H9 (cell line): ENCODE measurements at places on chromosomes 2 and 18.

DNA sequence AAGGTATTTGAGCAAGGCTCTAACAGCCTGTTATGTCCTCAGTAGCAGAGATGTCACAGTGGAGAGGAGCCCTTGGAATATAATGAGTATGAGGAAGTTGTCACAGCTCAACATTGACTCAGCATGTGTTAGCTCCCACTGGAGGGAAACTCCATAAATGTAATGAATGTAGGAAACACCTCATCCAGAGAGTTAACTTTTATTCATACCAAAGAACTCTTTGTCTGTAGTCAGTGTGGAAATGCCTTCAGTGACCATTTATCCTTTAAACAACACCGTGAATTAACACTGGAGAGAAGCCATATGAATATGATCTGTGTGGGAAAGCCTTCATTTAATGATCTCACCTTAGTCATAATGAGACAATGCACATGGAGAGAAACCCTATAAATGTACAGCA, 59.7 kb downstream of the CYP1B1 start:
- H3K4me1 ChIP-seq: no peaks in the 10 kb centered on the region
- no peaks in the 10 kb centered on the region for H3K27me3 ChIP-seq
- no peak overlapping the region for H3K27ac ChIP-seq
- DNase-seq: no peak
- no peak overlapping the region for H3K4me3 ChIP-seq

- no peaks in the 10 kb centered on the region; the same call in 1 of the 2 replicates for H3K4me1 ChIP-seq
- no peaks in the 10 kb centered on the region; the same call in 1 of the 2 replicates for H3K27me3 ChIP-seq
- H3K27ac ChIP-seq: no peak overlapping the region
- peak; percentile 89 for DNase-seq
- H3K36me3 ChIP-seq: no peaks in the 10 kb centered on the region; the same call in 2 of the 3 replicates
These were observed 1.6 kb downstream of the ST8SIA3 start for GRCh38 chr18:57353940-57354461.

DNA sequence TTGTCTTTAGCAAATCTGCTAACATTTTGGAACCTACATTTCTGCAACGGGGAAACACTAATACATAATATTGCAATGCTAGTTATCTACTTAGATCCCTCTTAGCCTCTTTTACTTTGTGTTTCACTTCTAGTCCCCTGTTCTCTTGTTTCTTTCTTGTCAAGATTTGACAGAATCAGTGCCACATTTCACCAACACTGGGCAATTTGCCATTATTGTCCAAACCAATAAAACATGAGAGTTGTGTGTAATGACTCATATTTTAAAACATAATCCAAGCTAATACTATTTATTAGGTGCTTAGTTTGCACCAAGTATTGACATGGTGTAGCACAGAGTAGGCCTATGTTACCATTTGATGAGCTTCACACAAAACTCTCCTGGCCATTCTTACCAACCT, 33.7 kb upstream of the ACVR1C start:
- no peaks in the 10 kb centered on the region for H3K36me3 ChIP-seq
- no peak overlapping the region for H3K27ac ChIP-seq
- no peaks in the 10 kb centered on the region for H3K27me3 ChIP-seq
- no peak overlapping the region for H3K4me3 ChIP-seq
- DNase-seq: no peak

GRCh38 chr2:175931805-175932204, 70.3 kb downstream of the LNPK start:
- no peak overlapping the region for H3K4me3 ChIP-seq
- H3K4me1 ChIP-seq: no peaks in the 10 kb centered on the region
- no peaks in the 10 kb centered on the region for H3K36me3 ChIP-seq
- no peak overlapping the region for H3K27ac ChIP-seq

DNA sequence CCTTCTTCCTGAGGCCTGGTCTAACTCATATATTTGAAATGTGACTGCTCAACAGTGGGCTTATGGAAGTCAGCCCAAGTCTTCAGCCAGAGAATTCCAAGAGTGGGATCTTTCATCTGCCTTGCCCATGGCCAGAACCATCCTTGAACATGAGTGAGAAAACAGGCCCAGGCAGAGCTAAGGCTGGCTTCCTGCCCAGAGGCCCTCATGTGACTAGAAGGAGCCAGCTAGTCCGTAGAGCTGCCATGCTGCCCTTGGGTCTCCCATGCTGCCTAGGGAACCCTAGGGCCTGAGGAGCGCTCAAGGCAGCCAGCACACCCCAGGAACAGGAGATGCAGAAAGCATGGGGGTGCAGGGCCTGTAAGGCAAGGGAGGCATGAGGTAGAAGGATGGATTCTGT, 203.6 kb downstream of the FHOD3 start:
- H3K4me3 ChIP-seq: no peak overlapping the region
- no peak for DNase-seq
- no peaks in the 10 kb centered on the region for H3K4me1 ChIP-seq
- H3K27me3 ChIP-seq: no peaks in the 10 kb centered on the region

DNA sequence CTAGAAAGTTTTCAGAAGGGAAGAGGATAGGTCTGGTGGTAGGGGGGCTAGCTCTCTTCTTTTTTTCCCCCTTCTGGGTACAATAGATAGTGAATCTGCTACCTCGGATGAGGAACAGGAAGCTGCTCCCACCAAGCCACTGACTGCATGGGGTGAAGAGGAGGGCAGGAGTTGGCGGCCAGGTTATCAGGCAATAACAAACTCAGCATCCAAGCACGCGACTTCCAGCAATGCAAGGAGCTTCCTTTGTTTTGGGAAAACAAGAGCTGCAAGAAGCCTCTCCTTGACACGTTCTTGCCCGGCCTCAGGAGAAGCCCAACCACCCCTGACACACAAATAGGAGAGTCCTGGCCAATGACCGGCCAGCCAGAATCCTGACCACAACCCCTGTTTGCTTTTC, 32.2 kb downstream of the NHEJ1 start:
- H3K4me3 ChIP-seq: no peak overlapping the region
- no peaks in the 10 kb centered on the region for H3K27me3 ChIP-seq
- no peak overlapping the region for H3K27ac ChIP-seq
- 0 out of 2 replicates have a peak, but pooled peaks cover 4% of the 10 kb centered on the region for H3K4me1 ChIP-seq
- no peaks in the 10 kb centered on the region for H3K36me3 ChIP-seq

DNA sequence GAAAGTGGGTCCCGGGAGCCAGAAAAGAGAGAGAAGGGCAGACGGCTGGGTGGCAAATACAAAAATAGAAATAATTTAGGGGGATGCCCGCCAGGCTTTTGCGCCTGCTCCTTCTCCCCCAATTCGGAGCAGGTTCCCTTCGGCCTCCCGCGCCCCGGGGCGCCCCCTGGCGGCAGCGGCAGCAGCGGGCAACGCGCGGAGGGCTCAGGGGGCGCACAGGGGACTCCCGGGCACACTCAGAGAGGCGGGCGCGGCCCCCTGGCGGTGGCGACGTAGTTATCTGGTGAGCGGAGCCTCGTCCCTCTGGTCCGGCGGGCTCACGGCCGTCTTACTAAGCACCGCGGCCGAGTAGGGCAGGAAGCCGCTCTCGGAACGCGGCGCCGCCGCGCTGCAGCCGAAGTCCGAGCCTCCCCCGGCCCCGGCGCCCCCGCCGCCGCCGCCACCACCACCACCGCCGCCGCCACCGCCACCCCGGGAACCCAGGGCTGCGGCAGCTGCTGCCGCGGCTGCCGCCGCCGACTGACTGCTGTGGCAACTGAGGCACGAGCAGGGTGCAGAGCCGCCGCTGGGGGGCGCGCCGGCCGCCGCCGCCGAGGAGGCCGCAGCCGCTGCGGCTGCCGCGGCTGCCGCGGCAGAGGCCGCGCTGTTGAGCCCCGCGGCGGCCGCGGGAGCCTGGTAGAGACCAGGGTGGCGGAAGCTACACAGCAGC, 3.8 kb downstream of the EVX2 start:
- no peaks in the 10 kb centered on the region for H3K4me1 ChIP-seq
- H3K27me3 ChIP-seq: peaks cover 87% of the 10 kb centered on the region
- DNase-seq: peak; percentile 90
- no peak overlapping the region for H3K27ac ChIP-seq

- H3K4me3 ChIP-seq: no peak overlapping the region
- peaks cover 20% of the 10 kb centered on the region for H3K36me3 ChIP-seq
- no peak for DNase-seq
- no peaks in the 10 kb centered on the region for H3K27me3 ChIP-seq
- H3K4me1 ChIP-seq: no peaks in the 10 kb centered on the region
- H3K27ac ChIP-seq: no peak overlapping the region
These were observed 27.2 kb downstream of the KDM3A start for GRCh38 chr2:86468162-86469033.

DNA sequence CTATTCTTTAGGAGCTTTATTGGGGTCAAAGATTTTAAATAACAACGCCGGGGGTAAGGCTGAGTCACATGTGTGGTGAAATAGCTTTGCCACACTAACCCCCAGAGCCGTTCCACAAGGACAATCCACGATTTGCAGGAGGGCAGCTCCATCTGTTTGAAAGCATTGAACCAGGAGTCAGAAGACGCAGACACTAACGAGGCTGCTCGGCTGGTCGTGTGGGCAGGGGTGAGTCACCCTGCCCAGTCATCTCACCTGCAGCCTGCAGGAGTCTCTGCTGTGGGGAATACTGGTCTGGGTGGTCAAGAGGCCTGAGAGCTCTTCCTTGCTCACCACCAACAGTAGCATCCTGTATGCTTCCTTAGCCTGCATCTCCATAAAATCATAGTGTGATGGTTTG, 149.2 kb upstream of the NCK2 start:
- no peak overlapping the region for H3K27ac ChIP-seq
- H3K4me1 ChIP-seq: peaks cover 3% of the 10 kb centered on the region; the same call in 1 of the 2 replicates
- H3K27me3 ChIP-seq: no peaks in the 10 kb centered on the region
- no peak overlapping the region for H3K4me3 ChIP-seq

DNA sequence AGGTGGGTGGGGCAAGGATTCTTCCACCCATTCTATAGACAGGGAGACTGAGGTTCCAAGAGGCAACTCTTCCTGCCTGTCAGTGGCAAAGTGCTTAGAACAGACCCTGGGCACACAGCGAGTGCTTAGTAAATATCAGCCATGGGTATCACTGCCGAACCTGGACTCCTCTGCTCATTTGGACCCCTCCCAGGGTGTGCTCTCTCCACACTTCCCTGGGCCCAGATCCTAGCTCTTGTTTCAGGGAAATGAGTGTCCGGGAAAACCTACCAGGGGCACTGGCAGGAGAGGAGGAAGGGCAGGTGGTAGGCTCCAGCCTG, 136.3 kb downstream of the CYP26B1 start:
- H3K4me1 ChIP-seq: 0 out of 2 replicates have a peak, but pooled peaks cover 3% of the 10 kb centered on the region
- H3K27ac ChIP-seq: no peak overlapping the region
- H3K36me3 ChIP-seq: no peaks in the 10 kb centered on the region
- no peaks in the 10 kb centered on the region for H3K27me3 ChIP-seq

DNA sequence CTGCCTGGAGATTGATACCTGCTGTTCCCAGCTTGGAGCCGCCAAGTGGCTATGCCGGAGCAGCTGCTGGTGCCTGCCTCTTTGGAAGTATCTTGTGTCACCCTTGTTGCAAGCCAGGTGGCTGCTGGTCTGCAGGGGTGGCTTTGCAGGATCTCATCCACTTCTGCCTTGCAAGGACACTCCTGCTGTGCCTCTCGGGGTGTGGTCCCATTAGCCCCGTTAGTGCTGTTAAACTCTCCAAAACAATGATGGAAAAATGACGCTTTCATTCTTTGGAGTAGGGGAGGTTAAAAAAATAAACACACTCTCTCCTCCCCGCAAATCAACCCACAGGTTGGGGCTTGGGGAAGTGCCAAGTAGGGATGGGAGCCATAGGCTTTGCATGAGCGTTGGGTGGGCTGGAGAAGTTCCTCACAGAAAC, 352.8 kb downstream of the RNF144A start:
- H3K27me3 ChIP-seq: no peaks in the 10 kb centered on the region
- no peak for DNase-seq
- H3K4me1 ChIP-seq: no peaks in the 10 kb centered on the region

DNA sequence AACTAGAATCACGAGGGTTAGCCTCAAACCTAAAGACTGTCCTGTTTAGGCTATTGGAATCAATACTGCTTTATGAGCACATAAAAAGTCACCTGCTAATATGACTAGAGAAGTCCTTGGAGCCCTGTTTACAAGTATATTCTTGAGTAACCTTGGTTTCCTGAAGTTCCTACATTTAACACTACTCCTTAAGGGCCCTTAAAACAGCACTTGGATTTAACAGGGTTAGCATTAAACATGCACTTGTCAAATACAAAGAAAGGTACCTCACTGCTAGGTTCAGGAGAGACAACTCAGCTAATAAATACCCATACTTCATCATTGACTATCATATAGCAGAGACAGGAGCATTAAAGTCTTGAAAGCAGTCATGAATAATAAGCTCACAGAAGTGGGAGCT, 96.7 kb downstream of the SLC5A7 start:
- no peaks in the 10 kb centered on the region for H3K27me3 ChIP-seq
- DNase-seq: no peak
- no peaks in the 10 kb centered on the region for H3K4me1 ChIP-seq
- H3K4me3 ChIP-seq: no peak overlapping the region
- peaks cover 1% of the 10 kb centered on the region for H3K36me3 ChIP-seq

GRCh38 chr2:54840559-54841468, 117.4 kb downstream of the EML6 start:
- no peaks in the 10 kb centered on the region for H3K27me3 ChIP-seq
- no peak overlapping the region for H3K27ac ChIP-seq
- H3K4me1 ChIP-seq: no peaks in the 10 kb centered on the region
- no peak overlapping the region for H3K4me3 ChIP-seq
- H3K36me3 ChIP-seq: no peaks in the 10 kb centered on the region

- no peaks in the 10 kb centered on the region for H3K36me3 ChIP-seq
- no peak overlapping the region for H3K4me3 ChIP-seq
- DNase-seq: no peak
- no peaks in the 10 kb centered on the region; the same call in 1 of the 2 replicates for H3K4me1 ChIP-seq
- no peak overlapping the region for H3K27ac ChIP-seq
These were observed 5.8 kb upstream of the OSBPL6 start for GRCh38 chr2:178188466-178188865.

DNA sequence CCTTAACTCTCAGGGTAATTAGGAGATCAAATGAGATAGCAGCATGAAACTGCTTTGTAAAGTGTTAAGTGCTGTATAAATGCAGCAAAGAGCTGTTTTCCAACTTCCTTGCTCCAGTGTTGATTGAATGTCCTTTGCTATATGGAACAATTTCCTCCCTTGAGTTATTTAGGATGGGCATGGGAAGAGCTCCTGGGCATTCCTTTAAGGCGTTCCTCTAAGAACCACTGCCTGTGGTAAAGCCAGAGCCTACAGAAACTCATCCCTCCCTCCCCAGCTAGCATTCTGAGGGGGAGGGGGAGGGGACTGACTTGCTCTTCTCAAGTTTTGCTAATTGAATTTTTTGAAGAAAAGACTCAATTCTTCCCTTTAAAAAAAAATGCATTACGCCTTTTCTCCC, 1.4 kb downstream of the AKAIN1 start:
- H3K27me3 ChIP-seq: peaks cover 27% of the 10 kb centered on the region
- no peaks in the 10 kb centered on the region; the same call in 2 of the 3 replicates for H3K36me3 ChIP-seq
- no peak for DNase-seq
- H3K4me3 ChIP-seq: peak overlapping the region; percentile 70
- H3K4me1 ChIP-seq: no peaks in the 10 kb centered on the region

- H3K36me3 ChIP-seq: peaks cover 25% of the 10 kb centered on the region; the same call in 1 of the 2 replicates
- no peak overlapping the region for H3K27ac ChIP-seq
- peak; percentile 12 for DNase-seq
- H3K27me3 ChIP-seq: no peaks in the 10 kb centered on the region
- no peaks in the 10 kb centered on the region for H3K4me1 ChIP-seq
These were observed 6.9 kb downstream of the ANKRD53 start for GRCh38 chr2:70985283-70985688.

- no peaks in the 10 kb centered on the region for H3K4me1 ChIP-seq
- no peak overlapping the region for H3K27ac ChIP-seq
- peaks cover 45% of the 10 kb centered on the region for H3K27me3 ChIP-seq
- no peaks in the 10 kb centered on the region for H3K36me3 ChIP-seq
- DNase-seq: peak; percentile 78
These were observed 1.8 kb upstream of the NFATC1 start for GRCh38 chr18:79393635-79394533.
